ENCODE measurements at places on chromosomes 13 and 19. TPM values are rescaled to one million over a fixed set of nuclear protein-coding genes. Genes with fewer than 3 reads are reported as not detected.

The PSG6 gene
- not detected for total RNA-seq

The FCER2 gene
- not detected for total RNA-seq

The SIGLEC12 gene
- not detected for total RNA-seq

The TLE6 gene
- total RNA-seq, result 4.5 TPM

The GJB6 gene
- not detected for total RNA-seq

The RANBP3 gene
- total RNA-seq, result 34.7 TPM

The KLK6 gene
- 0.09 TPM for total RNA-seq

The KIR3DL1 gene
- total RNA-seq, result not detected

The ZNF569 gene
- 4.6 TPM for total RNA-seq

The ZNF177 gene
- 0.72 TPM for total RNA-seq

The RYR1 gene
- 0.18 TPM for total RNA-seq

The NDUFA13 gene
- 295 TPM for total RNA-seq

The ACER1 gene
- not detected for total RNA-seq

The SGCG gene
- total RNA-seq, result 0.56 TPM

The CBARP gene
- total RNA-seq, result 1.3 TPM

The PRR22 gene
- total RNA-seq, result 0.19 TPM

The ZIK1 gene
- 5.5 TPM for total RNA-seq

The KPTN gene
- 4.2 TPM for total RNA-seq

The SLITRK6 gene
- total RNA-seq, result not detected

The TEX101 gene
- total RNA-seq, result not detected

The KLK11 gene
- total RNA-seq, result not detected

The C19orf73 gene
- total RNA-seq, result 0.63 TPM

The ZNF790 gene
- total RNA-seq, result 8.8 TPM

The PDE4A gene
- 1.6 TPM for total RNA-seq

The IRGC gene
- total RNA-seq, result not detected

The CYP2F1 gene
- not detected for total RNA-seq

The IGFL2 gene
- total RNA-seq, result not detected

The RPS19 gene
- 2,371 TPM for total RNA-seq

The TRPC4 gene
- total RNA-seq, result 8.3 TPM

The ZNF528 gene
- total RNA-seq, result 13.8 TPM

The GNG7 gene
- 0.18 TPM for total RNA-seq

The LILRB3 gene
- total RNA-seq, result not detected

The PRODH2 gene
- not detected for total RNA-seq

The ACP7 gene
- total RNA-seq, result not detected

The CEACAM4 gene
- total RNA-seq, result not detected

The ATXN8OS gene
- not detected for total RNA-seq

The SWSAP1 gene
- 0.72 TPM for total RNA-seq

The PRTN3 gene
- total RNA-seq, result not detected

The GPR183 gene
- total RNA-seq, result not detected

The TRAPPC6A gene
- total RNA-seq, result 11.6 TPM

The PRSS57 gene
- total RNA-seq, result not detected

The TGDS gene
- 11.3 TPM for total RNA-seq

The ZNF419 gene
- 7.1 TPM for total RNA-seq

The IGFL4 gene
- not detected for total RNA-seq

The ASF1B gene
- total RNA-seq, result 6.2 TPM

The PGLYRP1 gene
- total RNA-seq, result not detected

The ZNF229 gene
- 18.0 TPM for total RNA-seq

The CERS1 gene
- 4.5 TPM for total RNA-seq

The GDF15 gene
- total RNA-seq, result 103 TPM

The TMEM150B gene
- total RNA-seq, result not detected

The PDCD5 gene
- 127 TPM for total RNA-seq

The ZNF135 gene
- 0.18 TPM for total RNA-seq

The CBY2 gene
- total RNA-seq, result not detected

Data from endothelial cell of coronary artery (primary cell).